ENCODE measurements at places on chromosomes 12 and 14.

- no peak for DNase-seq
These were observed 918.0 kb downstream of the AACS start for GRCh38 chr12:125983094-125983783.

- no peak for DNase-seq
These were observed 28.0 kb downstream of the GPR19 start for GRCh38 chr12:12668005-12668404.

GRCh38 chr14:99125616-99126431, 146.2 kb downstream of the BCL11B start:
- DNase-seq, result no peak

DNA sequence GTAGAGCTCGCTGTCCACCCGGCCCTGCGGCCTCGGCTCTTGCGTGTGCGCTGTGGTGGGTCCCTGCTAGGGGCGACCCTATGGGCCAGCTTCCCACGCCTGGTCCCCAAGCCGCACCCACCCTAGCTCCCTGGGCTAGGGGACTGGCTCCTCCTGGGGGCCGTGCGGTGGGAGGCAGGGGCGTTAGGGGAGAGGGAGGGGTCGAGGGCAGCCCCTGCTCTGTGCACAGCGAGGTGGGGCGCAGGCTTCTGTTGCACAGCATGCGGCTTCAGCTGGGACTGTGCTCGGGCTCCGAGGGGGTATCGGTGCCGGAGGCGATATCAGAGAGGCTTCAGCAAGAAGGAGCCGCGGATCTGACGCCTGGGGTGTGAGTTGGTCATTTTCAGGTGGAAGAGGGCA, 86.1 kb downstream of the ALG10 start:
- no peak for DNase-seq

- no peak for DNase-seq
These were observed 1.1 kb downstream of the SYNJ2BP start for GRCh38 chr14:70415788-70416187.

- no peak for DNase-seq
These were observed 3.5 kb downstream of the TRPV4 start for GRCh38 chr12:109829667-109830066.

DNA sequence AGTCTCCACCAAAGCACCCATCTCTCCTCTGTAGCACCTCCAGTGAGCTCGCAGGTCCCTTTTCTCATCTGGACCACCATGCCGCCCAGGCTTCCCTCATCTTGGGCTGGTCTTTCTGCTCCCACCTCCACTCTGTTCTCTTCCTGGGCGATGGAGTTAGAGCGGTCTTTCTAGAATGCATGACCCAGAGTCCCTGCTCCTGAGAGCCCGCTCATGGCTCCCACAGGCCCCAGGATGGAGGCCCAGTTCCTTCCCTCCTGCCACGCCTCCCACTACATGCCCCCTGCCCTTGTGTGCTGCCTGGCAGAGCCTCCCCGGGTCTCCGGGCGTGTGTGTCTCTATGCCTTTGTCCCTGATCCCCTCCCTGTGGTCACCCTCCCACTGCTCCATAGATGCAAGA, 100.7 kb upstream of the RTL1 start:
- no peak for DNase-seq

GRCh38 chr12:48285751-48286650, 64.7 kb downstream of the ZNF641 start:
- peak; percentile 21 for DNase-seq

DNA sequence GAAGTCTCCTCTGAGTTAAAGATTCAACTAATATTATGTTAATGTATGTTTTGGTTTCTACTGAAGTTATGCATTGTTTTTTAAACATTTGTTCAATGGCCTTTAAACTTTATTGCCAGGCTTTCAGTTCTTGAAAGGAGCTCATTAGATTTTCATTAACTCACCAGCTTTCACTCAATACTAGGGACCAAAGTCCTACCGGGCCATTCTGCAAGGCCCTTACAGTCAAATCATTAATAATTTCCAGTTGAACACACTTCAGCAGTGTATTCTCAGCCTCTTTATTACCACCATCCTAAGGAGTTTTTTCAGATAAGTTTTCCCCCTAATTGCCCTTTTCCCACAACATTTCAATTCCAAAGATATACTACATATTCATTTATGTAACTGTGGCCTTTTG, 409.2 kb downstream of the DIO2 start:
- DNase-seq, result no peak

DNA sequence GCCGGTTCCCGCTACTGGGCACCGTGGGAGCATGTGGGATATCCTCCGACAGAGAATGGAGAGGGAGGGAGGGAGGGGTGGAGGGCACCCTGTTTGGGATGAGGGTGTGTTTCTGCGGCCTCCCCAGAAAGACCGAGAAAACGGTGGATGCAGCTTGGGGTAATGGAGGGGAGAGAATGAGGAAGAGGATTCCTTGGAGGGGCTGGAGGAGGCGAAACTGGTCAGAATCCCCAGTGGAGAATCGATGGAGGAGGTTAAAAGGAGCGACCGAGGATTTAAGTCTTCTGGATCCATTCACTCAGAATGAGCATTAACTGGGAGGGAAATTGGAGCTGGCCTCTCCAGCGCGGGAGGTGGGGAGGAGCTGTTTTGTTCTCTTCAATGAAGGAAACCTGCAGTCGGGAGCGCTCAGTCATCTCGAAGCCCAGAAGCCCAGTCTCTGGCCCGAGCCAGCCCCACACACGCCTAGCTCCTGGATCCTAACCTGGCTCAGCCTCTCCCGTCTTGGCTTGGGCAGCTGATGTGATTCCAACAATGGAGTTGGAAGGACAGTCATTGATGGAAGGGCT, 581 bp downstream of the ARG2 start:
- DNase-seq, result no peak

GRCh38 chr12:52010152-52010622, 3.4 kb downstream of the TAMALIN start:
- no peak for DNase-seq

GRCh38 chr12:109553906-109554500, 19.3 kb downstream of the MMAB start:
- no peak for DNase-seq

- DNase-seq, result no peak
These were observed 165.4 kb upstream of the CCDC198 start for GRCh38 chr14:57659052-57659451.

DNA sequence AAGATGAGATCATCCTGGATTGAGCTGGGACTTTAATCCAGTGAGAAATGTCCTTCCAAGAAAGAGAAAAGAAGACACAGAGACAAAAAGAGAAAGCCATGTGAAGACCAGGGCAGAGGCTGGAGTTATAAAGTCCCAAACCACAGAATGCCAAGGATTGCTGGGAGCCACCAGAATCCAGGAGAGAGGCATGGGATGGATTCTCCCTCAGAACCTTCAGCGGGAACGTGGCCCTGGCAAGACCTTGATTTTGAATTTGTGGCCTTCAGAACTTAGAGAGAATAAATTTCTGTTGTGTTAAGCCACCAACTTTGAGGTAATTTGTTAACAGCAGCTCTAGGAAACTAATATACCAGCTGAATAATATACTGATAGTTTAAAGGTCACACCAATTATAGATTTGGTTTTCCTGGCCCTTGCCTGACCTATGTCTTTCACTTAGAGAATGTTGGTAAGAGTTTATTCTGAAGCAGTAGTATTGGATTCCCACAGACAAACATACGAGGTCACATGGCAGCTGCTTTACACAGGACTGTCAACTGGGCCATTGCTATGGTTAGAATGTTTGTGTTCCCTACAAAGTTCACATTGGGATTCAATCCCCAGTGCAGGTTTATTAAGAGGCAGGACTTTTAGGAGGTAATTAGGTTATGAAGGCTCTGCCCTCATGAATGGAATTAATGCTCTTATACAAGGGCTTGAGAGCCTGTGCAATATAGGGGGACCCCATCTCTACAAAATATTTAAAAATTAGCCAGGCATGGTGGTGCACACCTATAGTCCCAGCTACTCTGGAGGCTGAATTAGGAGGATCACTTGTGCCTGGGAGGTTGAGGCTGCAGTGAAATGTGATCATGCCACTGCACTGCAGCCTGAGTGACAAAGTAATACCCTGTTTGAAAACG, 156.5 kb upstream of the EEA1 start:
- no peak for DNase-seq

DNA sequence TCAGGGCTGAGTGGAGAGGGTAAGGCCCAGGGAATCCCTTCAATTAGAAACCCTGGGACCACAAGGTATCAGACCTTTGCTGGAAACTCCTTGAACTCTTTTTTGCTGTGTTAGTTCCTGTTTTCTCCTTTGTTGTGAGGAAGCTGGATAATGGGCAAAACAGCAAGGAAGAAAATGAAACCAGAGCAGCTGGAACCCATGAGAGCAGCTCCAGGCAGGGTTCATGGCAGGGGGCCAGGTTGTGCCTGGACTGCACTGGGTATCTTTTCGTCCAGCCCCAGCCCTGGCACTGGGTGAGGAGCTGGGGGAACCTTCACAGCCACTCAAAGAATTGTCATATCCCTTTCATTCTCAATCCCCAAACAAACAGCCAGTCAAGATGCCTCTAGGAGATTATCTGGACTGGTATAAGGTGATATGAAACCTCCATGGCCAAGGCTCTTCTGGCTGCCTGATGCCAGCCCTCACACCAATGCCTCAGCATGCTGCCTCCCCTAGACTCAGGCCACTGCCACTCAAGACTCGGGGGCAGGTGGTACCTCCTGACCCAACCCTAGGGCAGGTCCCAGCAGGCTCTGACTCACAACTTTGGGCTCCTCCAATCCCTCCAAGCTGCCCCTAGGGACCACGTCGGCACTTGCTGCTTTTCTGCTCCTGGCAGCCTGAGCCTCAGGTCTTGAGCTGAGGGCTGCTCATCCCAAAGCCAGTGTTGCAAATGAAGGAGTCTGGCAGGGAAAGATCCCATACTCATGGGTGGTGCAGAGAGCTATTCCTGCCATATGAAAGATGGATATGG, 16.5 kb downstream of the FAM186B start:
- DNase-seq, result no peak

DNA sequence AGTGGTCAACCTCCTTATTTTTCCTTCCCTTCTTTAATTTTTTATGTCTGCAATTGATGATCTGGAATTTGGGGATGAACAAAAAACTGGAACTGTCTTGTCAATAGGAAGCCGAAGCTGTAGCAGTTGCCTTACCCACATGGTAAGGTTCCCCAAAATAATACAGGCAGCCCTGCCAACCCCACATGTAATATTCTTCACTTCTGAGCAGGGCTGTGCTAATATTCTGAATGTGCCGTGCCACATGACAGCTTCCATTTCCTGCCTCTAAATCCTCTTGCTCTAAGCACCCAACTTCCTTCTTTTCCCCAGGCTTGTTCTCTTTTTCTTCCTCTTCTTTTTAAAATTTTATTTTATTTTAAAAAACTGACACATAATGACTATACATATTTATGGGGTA, 39.6 kb downstream of the GPATCH2L start:
- DNase-seq, result no peak

GRCh38 chr14:64191756-64192155, 102.4 kb downstream of the ESR2 start:
- DNase-seq, result no peak

GRCh38 chr14:55572578-55572977, 7.4 kb upstream of the KTN1 start:
- DNase-seq, result no peak

- DNase-seq, result no peak
These were observed 105.3 kb upstream of the AMN1 start for GRCh38 chr12:31834150-31834549.

- no peak for DNase-seq
These were observed 156.8 kb downstream of the PDZRN4 start for GRCh38 chr12:41344776-41345470.

DNA sequence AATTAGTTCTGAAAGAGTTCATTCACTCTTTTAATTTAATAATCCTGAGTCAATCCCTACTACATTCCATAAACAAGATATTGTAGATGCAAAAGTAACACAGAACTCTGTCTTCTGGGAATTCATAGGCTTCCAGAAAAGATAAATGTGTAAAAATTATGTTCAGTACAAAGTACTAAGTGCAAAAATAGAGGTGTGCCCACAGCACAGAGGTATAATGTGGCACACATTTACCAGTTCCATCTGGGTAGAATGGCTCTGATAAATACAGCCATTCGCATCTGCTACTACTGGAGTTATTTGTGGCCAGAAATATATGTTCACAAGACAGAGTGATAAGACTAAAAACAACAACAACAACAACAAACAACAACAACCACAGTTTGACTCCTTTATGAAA, 111.6 kb upstream of the PTPRB start:
- DNase-seq, result no peak

GRCh38 chr14:36941783-36942521, 230.5 kb downstream of the SLC25A21 start:
- DNase-seq, result peak; percentile 8

GRCh38 chr14:22432348-22432976, 156.6 kb downstream of the DAD1 start:
- no peak for DNase-seq

DNA sequence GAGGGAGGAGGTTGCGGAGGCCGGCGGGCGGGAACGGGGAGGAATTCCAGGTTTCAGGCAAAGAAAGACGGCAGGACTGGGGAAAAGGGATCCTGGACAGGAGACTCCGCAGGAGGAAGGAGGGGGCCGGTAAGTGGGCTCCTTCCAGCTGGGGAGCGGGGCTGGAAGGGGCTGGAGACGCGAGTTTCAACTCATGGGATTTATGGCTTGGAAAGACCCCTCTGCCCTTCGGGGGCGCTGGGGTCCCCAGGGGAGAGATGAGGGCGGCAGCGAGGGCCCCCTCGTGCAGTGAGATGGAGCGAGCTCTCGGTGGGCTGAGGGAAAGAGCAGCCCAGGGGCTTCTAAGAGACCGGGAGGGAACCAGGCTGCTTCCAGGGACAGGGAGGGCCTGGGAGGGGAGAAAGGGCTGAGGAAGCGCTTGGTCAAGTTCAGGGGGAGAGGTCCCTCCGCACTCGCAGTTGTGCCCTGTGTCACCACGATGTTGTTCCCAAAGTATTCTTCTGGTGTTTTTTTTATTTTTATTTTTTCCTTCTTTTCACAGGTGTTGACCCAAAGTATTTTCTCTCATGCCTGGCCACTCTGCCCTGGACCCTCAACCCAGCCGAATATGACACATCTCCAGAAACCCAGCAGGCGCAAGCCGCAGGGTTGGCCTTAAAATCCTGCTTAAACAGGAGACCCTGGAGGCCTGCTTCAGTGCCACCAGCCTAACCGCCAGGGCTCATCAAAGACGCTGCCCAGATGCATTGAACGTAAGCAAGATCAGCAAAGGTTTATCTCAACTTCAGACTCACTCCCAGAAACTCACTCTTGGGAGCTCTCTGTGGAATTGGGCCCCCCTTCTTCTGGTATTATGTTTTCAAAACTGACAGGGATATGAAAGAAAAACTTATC, 16.1 kb downstream of the TNFAIP2 start:
- DNase-seq, result no peak

DNA sequence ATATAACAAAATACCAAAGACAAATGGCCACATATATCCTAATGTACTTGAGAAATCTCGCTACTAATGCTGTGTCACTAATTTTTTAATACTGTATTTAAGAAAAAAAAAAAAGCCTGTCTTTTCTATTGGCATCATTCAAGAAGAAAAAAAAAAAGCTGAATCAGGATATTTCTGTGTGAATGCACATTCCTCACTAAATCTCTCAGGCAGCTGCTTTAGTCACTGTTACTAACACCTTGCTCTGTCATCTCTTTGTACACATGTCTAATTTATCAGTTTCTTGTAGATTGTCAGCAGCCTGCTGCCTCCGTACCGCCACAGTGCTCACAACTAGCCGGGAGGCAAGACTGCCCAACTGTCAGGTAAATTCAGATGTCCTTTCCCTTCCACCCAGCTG, 32.0 kb upstream of the FGD4 start:
- DNase-seq, result no peak

GRCh38 chr14:24436355-24437019, 6.1 kb downstream of the SDR39U1 start:
- DNase-seq, result peak; percentile 56

- DNase-seq, result peak; percentile 79
These were observed 40.0 kb upstream of the SRSF5 start for GRCh38 chr14:69726761-69727511.

Data from CD4-positive, alpha-beta T cell treated with Interleukin-6 at 100 ng/mL for 8 hours (primary cell).